NCI-H1105 (cell line): ENCODE measurements at places on chromosomes 4 and X.
A peak's percentile ranks its signal among the peaks of the same experiment; 100 is the strongest.

DNA sequence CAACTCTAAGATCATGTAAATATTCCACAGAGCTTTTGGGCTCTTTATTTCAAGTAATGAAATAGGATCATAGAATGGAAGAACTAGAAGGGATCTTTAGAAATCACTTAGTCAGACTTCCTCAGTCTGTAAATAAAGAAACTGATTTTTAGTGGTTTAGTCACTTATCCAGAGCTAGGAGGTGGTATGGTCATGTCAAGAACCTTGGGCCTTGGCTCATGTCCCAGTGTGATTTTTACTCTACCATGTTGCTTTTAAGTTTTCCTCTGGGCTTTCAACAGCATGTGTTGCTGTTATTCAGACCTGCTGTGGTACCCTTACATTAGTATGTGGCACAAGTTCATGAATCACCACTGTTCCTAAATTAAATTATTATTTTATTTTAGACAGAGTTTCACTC lies 184.9 kb downstream of the FRAS1 start:
- DNase-seq, result no peak

GRCh38 chr4:128289523-128290158 lies 2.0 kb upstream of the PGRMC2 start:
- no peak for DNase-seq

DNA sequence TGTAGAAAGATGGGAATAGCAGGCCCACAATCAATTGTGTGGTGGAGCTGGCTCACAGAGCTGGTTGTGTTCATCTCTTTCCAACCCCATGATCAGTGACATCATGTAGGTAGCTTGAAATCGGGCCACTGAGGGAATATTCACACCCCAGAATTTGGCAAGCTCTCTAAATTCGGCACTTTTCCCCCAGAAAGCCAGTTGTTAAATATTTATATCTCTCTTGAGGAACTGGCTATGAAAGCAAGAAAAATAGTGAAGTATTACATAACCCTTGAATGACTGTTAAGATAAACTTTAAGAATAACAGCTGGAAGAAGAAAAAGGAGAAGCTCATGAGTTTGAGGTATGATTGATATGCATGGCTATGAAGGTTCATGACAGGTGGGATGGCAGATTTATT lies 38.9 kb downstream of the GPRIN3 start:
- DNase-seq, result no peak

DNA sequence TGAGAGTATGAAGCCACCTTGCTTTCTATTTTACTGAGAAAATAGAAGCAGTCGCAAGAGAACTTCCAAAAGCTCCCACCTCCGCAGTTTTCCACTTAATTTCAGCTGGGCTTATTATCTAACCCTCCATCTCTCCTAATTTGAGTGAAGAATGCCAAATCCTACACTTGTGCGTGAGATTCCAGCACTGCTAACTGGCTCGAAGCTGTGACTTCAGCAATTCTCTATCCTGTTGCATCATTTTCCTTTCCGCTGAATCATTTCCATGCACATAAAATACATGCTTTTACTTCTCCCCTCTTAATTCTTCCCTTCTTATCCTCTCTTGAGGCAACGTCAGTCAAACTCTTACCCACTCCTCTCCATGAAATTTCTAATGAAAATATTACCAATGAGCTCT lies 189.5 kb downstream of the GASK1B start:
- no peak for DNase-seq

- no peak for DNase-seq
These were observed 419.4 kb downstream of the C4orf33 start for GRCh38 chr4:129515356-129515755.

DNA sequence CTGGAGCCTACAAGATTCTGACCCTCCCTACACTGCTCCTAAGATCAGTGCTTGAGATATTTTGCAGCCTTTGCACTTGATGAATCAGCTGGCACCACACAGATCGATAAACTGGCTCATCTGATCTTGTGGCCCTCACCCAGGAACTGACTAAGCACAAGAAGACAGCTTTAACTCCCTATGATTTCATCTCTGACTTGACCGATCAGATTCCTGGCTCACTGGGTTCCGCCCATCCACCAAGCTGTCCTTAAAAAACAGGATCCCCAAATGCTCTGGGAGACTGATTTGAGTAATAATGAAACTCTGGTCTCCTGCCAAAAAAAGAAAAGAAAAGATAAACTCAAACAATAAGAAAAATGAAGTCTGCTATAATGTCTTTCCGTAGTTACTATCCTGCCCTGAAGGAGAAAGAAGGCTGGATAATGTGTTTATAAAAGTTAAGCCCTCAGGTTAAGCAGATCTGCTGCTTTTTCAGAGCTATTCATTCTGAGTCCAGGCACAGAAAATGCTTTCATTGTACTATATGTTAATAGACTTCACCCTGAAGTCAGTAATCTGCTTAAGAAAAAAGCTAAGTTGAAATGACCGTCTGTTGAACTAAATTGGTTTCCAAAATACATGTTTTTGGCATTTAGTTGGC lies 795.2 kb downstream of the TRIML1 start:
- DNase-seq, result no peak

GRCh38 chr4:173556398-173557131 lies 26.5 kb upstream of the HAND2 start:
- DNase-seq, result no peak

DNA sequence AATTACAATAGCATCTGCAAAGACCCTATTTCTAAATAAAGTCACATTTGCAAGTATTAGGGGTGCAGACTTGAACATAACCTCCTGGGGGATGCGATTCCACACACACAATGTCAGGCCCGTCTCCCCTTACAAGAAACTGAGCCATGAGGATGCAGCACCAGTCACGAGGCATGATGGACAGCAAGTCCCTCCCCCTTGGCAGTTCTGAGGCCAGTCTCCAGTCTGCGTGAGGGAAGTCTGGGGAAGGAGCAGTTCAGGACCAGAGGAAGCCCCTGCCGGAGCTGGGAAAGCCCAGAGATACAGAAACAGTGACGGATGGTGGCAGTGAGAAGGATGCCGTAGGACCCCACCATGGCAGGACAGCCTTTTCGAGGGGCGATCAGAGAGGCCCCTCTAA lies 9.4 kb downstream of the FAM53A start:
- no peak for DNase-seq

DNA sequence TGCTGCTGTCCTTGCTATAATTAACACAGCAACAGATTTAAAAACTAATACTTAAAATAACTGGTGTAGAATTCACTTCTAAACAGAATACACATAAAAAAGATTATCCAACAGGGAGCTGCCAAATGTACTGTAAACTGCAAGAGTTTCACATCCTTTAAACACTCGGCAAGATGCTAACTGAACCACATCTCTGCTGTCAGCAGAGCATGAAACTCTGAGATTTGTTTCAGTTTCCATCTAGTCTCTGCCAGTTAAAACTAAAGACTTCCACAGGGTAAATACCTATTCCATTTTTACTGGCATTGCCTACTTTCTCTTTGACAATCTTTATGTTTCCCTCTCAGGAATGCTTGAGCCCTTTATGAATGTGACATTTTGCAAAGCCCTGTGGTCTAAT lies 127.7 kb downstream of the SLC7A11 start:
- no peak for DNase-seq

DNA sequence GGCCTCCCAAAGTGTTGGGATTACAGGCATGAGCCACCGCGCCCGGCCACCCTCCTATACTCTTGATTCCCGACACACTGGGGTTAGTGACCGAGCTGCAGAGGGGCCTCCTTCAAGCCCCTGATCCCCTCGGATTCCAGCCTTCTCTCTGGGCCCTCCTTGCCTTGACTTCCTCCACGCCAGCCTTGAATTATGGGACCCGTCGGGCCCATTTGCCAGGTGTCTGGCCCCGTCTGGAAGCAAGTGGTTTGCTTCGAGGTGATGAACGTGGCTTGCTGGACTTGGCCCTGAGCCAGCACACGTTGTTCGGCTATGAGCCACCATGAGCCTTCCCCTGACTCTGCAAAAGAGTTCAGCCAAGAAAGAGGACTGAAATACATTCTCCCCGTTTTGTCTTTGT lies 37.4 kb upstream of the GRPEL1 start:
- DNase-seq, result no peak

DNA sequence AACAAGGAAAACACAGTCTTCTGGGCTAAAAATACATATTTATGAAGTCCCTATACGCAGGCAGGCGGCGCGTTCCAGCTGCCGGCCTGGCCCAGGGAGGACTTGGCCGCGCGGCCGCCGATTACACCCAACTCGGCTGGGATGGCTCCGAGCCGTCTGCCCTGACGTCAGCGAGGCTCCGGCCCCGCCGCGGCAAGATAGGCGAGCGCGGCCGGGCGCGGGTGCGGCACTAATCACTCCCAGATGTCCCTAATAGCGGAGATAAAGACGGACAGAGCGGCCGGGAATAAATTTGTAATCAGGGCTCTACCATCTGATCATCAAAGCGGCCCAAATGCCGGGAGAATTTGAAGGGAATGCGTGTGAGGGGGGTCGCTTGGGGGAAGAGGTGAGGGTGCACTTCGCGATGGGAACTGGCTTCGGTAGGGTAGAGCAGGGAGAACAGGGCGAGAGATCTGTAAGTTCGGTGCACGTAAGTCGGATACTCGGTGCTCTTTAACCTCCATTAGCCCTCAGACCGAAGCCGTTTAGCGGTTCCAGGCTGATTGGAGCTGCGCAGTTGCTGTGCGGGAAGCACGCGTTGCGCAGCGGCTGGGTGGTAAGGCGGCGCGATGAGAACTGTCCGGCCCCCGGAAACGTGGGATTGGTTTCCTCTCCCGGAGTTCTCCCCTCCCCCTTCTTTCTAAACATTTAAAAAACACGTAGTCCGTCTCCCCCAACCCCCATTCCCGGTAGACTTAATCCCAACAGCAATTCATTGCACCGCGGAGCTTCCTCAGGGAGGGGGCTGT lies 7.7 kb downstream of the HAND2 start:
- DNase-seq, result no peak

DNA sequence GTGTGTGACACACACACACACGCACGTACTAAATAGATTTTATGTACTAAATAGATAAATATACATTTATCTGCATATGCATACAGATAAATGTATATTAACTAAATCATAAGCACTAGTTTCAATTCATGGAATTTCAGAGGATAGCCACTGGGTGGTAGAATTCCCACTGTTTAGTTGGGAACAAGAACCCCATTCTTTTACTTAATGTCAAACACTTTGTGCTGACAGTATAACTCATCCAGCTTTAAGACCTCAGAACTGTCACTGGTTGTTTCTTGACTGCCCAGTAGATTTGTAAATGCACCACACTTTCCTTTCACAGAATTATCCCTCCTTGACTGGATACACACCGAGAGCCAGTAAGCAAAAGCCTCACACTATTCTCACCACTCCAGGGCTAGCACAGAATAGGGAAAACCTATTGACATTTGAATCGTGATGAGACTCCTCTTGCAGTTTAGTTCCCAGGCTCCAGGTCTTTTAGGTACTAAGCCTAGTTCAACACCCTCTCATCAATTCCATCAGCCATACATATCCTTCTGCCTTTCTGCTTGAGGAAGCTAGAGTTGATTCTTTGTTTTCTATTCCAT lies 32.4 kb downstream of the PPARGC1A start:
- no peak for DNase-seq

- no peak for DNase-seq
These were observed 126.2 kb downstream of the MAPK10 start for GRCh38 chr4:86233681-86234080.

DNA sequence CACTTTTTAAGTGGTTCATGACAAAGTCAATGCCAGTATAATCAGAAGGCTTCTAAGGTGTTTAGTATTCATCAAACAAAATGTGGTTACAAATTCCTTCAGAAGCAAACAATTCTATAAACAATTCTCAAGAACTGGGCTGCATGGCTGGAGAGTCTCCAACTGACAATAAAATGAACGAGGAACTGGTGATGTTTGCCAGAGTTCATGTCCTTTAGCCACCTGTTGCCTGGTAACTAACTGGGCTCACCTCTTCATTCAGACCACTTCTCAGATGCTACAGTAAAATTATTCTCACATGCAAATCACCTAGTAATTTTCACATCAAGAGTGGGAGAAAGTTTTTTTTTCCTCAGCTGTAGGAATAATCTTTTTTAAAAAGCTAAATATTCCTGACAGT lies 53.3 kb downstream of the CAMK2D start:
- DNase-seq, result no peak

DNA sequence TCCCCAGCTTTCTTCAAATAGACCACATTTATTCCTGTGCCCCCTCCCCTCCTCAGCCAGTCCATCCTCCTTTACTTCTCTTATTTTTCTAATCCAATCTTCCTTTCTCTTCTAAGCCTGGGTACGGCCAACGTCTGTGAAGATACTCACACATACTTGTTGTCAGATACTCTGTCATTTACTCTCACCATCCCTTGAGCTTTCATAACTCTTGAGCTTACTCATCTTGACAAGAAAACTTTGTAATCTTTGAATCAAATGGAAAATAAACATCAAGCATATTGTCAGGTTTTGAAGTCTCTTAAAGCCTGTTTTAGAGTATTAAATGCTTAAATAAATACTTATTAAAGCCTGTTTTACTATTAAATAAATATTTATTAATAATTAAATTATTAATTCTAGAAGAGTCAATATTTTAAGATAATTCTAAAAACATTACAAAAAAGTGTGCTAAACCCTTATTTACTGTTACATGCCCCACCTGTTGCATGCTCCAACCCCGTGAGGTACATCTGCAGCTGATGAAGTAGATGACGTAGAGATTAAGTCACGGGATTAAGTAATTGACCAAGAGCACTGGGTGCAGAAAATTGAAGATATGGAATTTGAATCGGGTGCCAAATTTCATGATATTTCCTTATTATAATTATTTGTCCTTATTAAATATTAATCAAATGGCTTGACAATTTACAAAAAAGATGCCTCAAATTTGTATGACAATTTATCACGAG lies 1.5 kb upstream of the TRIML2 start:
- DNase-seq, result no peak

GRCh38 chr4:105208561-105208960 lies 61.9 kb downstream of the TET2 start:
- DNase-seq, result no peak

- peak; percentile 14 for DNase-seq
These were observed 9.9 kb upstream of the ANAPC4 start for GRCh38 chr4:25367004-25367621.

DNA sequence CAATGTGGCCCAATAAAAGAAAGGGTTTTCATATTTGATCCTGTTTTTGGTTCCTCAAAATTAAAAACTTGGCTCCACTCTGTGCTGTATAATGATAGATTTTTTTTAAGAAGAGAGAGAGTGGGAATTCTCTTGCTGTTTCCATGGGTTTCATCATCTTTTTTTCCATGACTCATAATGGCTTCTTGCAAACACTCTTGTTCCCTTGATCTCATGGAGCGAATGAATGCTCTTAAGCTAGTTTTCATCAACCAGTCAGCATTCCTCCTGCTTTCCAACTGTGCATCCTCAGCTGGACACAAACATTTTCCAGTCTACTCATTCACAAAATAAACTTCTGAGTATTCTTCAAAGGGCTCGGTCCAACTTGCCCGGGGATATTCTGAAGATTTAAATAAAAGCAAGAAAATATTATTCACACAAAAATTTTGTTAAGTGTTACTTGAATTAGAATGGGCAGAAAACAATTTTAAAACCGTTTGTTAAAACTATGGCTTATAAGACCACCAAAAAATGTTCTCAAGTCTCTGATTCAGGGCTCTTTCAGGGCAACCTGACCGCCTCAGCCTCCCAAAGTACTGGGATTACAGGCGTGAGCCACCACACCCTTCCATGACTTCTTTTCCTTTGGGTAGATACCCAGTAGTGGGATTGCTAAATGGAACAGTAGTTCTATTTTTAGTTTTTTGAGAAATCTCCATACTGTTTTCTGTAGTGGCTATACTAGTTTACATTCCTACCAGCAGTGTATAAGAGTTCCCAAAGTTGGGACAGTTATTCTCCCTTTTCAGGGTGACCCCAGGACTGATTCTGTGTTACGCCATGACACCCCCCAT lies 64.7 kb downstream of the TMEM156 start:
- no peak for DNase-seq

- DNase-seq, result no peak
These were observed 63.2 kb downstream of the QDPR start for GRCh38 chr4:17448689-17449088.
